ENCODE measurements at places on chromosomes 11 and 22. TPM values are rescaled to one million over a fixed set of nuclear protein-coding genes. Genes with fewer than 3 reads are reported as not detected.

GRCh38 chr11:62599069-62599696 lies 2.5 kb downstream of the MTA2 start:
- DNase-seq = peak; percentile 86

The OR52E8 gene
- not detected for total RNA-seq

DNA sequence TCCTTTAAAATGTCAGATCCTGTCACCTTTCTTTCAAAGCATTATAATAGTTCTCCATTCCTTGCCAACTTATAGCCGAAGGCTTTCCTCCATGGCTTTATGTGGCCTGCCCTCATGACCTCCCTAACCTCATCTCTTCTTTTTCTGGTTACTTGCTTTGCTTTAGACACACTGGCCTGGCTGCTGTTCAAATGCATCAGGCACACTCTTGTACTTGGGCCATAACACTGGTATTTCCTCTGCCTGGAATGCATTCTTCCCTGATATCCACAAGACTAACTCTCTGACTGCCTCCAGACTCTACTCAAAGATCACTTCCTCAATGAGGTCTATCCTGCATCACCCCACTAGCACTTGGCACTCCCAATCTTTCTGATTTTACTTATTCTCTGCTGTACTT lies 710.3 kb downstream of the KCNA4 start:
- DNase-seq = no peak

- DNase-seq = no peak
These were observed 2310.2 kb downstream of the LRRC4C start for GRCh38 chr11:39149214-39149613.

The VWCE gene
- 2.0 TPM for total RNA-seq

DNA sequence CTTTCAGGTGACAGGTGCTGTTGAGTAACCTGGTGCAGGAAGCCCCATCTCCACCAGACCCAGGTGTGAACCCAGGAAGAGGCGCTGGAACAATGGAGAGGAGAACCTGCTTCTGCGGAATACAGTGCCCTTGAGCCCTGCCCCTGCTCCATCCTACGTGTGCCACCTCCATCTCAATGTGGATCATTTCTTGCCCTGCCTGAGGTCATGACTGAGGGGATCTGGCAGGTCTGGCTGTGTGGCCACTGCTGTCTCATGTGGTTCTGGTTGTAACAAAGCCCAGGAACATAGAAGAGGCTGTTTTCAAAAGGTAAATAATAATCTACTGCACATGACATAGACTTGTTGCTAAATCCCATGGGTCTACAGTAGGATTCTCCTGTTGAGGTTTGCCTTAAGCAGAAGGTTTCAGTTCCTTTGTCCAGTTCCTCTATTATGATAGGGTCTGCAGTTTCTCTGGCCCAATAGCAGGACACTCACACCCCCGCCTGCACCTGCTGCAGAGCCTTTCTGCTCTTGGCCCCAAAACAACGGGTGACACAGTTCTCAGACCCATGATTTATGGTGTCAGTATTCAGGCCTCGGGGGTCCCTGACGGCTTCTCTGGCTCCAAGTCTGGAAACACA lies 113.5 kb upstream of the IGLL5 start:
- no peak for DNase-seq

DNA sequence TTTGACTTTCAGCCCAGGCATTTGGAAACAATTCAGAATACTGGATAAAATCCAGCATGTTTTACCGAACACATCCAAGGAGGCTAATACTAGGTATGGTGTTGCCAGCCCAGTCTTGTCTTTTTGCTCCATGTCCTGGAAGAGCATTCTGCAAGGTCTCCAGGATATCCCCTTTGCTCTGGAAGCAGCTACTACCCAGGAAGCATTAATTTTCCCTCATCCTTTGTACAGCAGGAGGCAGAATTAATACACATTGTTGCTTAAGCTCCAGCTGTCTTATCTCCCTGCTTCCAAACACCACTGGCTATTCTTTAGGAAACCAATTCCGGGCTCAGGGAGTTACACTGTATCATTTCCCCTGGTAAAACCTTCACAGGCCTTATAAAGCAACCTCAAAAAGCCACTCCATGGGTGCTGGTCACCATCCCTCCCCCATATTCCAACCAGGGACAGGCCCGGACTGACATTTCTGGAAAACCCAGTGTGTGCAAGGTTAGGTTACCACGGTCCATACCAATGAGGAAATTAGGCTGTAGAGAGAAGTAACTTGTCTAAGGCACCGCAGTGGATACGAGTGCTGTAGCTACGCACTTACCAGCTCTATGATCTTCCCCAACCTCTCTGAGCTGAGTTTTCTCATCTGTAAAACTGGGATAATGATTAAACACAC lies 1.5 kb upstream of the UBASH3B start:
- DNase-seq = no peak

GRCh38 chr22:20581503-20582170 lies 74.2 kb downstream of the MED15 start:
- no peak for DNase-seq

The CATSPER1 gene
- not detected for total RNA-seq

- DNase-seq = no peak
These were observed 1167.6 kb downstream of the JRKL start for GRCh38 chr11:97557399-97557798.

DNA sequence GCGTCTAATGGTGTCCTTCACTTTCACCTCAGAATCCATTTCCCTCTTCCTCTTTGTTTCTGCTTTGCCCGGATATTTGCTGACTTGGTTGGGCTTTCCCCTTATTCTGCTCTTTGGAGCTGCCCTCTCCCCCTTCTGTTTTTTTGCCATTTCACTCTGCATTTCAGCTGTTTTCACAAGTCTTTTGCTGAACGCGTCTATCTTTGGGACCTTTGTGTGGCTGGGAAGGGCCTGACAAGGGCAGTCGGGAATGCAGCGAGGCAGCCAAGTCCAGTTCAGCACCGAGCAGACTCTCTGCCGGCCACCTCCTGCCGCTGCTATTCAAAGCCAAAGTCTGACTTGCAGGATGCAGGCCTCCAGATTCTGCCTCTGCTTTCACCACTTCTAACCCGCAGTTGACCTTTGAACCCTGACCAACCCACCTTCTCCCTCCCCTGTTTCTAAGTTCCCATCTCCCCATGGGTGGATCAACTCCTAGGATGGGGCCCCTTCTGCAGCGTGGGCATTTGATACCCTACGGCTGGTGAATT lies 38.2 kb downstream of the FEZ1 start:
- DNase-seq = peak; percentile 19

GRCh38 chr22:36334821-36335603 lies 52.8 kb downstream of the MYH9 start:
- DNase-seq = peak; percentile 42

- DNase-seq = no peak
These were observed 12.9 kb downstream of the GNB1L start for GRCh38 chr22:19841641-19842392.

DNA sequence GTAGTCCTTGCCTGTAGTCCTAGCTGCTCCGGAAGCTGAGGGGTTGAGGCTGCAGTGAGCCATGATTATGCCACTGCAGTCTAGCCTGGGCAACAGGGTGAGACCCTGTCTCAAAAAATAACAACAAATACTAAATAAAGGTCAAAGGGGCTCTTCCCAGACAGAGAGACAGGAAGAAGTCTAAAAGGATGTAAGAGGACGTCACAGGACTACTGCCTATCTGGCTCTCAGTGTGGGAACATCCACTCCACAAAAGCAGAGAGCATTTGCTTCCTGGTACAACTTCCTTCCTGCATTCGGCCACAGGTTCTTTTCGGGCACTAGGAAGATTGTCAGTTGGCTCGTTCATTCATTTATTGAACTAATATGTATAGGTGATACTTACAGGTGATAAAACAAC lies 110.6 kb downstream of the SGSM3 start:
- no peak for DNase-seq

The EXPH5 gene
- under 0.01 TPM for total RNA-seq

DNA sequence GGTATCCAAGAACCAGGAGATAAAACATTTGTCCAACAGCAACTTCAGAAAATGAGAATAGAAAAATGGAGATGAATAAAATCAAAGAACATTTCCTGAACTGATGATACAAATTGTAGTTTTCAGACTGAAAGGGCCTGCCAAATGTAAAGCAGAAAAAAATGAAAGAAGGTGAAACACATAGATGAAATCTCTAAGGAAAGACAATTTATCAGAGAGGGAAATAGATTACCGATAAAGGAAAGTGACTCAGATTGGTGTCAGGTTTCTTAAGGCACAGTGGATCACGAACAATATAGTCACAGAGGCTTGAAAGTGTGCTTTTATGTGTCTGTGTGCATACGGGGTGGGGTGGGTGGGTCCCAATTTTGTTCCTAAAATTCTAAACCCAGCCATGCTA lies 4.1 kb upstream of the STT3A start:
- no peak for DNase-seq

- no peak for DNase-seq
These were observed 7.4 kb downstream of the KMT2A start for GRCh38 chr11:118443590-118444218.

DNA sequence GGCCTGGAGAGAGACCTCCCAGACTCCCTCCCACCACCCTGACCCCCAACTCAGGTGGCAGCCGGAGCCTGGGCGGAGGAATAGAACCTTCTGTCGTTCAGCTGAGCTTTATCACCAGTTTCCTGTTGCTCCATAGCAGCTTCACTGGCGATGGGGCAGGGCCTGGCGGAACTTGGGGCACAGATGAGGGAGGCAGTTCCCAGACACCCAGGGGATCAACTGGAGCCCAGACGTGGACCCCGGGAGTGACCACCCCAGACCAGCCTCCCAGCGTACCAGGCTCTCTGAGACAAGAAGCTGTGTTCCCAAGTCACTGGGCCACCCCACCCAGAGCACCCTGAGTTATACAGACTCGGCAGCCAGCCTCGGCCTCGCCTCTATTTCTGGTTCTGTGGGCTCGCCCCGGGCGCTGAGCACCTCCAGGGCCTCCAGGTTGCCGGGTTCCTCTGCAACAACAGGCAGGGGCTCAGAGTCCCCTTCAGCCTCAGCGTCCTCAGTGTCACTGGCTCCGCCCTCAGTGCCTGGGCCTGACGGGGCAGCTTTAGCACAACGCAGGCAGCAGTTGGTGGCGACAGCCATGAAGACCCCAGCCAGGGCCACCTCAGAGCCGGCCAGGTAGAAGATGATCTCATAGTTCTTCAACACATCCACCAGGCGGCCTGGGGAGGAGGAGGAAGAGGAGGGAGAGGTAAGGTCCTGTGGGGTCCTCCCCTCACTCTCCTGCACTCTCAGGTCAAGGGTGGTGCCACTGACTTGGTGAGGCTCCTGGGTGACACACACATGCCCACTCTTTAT lies 5.7 kb downstream of the SLC16A8 start:
- DNase-seq = no peak

The TFIP11 gene
- total RNA-seq = 45.7 TPM

The PGA3 gene
- total RNA-seq = not detected

- DNase-seq = no peak
These were observed 8.2 kb downstream of the SOX6 start for GRCh38 chr11:16347928-16348685.

DNA sequence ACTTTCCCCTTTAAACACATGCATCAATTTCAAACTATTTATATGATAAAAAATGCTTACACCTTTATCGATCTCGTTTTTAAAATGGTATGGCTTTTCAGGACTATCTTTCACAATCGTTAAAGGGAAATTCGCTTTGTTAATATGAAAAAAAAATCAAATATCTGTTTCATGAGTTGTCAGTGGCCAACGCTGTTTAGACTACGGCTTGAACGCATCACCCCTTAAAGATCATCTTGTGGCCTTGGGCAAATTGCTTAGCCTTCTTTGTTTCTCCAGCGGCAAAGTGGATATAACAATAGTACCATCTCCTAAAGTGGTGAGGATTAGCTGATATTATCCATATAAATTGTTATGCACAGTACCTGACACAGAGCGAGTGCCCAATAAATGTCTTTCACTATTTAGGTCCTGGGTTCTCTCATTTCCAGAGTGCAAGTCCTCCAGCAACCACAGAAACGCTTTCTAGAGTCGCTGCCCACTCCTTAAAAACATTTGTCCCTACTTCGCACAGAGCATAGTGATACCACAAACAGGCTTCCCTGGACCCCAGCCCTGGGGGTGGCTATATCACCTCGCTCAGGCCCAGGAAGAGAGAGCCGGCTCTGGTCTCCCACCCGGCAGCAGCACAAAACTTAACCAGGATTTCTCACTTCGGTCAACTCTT lies 904 bp downstream of the SLC35F2 start:
- DNase-seq = no peak

DNA sequence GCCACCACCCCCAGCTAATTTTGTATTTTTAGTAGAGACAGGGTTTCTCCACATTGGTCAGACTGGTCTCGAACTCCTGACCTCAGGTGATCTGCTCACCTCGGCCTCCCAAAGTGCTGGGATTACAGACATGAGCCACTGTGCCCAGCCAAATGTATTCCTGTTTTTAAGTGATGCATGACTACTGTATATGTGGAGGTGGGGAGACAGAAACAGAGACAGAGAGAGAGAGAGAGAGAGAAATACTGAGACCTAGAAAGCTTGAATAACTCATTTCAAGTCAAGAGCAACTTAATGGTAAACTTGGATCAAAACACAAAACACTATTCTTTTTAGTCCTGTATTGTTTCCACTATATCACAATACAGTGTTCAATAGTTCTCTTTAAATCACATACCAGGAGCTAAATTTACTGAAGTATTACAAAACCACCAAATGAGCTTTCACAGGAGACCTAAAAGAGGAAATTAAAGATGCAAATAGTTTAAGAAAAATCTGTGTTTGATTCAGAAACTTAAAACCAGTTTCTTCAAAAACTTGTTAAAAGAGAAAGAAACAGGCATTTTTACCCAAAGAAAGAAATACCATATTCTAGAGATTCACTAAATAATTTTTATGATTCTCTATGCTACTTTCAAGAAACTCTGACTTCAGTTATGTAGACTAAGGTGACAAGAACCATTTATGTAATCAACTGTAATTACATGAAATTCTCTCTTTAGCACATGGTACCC lies 188.7 kb downstream of the ETS1 start:
- DNase-seq = no peak

DNA sequence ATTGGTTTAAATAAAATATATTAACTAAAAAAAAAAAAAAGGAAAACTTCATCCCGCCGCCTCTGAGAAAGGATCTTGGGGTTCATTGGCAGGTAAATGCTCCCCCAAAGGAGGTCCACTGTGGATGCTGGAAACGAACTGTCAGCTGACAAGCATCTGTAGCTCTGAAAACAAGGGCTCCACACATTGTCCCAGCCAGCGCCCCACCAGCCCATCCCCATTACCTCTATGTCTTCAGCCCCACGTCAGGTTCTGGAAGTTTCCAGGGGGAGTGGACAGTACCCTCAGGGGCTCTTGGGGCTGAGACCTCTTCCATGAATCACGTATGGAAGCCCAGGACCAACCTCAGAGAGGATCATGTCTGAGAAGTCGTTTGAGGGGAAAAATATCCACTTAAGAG lies 66.4 kb upstream of the WNT7B start:
- DNase-seq = no peak

The TPP1 gene
- 3.3 TPM for total RNA-seq

DNA sequence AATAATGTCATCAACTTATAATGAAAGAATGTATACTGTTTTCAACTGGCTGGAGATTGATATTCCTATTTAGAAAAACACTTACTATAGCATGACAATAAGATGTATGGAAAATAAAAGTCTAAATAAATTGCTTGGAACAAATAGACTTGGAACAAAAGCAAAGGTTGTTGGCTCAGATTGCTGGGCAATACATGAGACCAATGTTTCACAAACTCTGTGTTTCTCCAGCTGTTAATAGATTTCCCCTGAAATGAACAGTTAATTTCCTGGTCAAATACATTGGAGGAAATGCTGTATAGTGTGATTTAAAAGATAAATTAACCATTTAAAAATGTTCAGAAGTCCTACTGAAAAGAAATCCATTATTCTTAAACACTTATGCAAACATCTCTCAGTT lies 40.1 kb upstream of the CTSC start:
- DNase-seq = no peak
